Left renal cortex interstitium (tissue), 4 donors: ENCODE measurements at places on chromosomes 7 and 10. TPM values are rescaled to one million over a fixed set of nuclear protein-coding genes. Genes with fewer than 3 reads are reported as not detected.

GRCh38 chr10:29266641-29267040, 22.2 kb upstream of the LYZL1 start:
- no peak for DNase-seq

DNA sequence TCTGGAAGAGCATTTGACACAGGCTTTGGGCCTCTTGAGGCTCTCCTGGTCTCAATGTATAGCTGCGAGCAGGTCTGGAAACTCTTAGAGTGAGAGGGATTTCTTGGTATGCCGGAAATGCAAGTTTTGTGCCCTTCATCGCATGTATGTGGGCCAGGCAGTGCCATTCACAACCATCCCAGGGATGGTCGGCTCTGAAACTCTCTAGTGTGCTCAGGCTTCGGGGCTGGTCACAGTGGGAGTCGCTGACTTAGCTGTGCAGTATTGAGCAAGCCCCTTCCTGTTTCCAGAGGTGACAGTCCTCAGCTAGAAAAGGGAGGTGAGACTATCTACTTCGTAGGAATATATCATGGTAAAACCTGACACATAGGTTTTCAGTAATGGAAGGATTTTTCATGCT, 2.0 kb upstream of the AOAH start:
- DNase-seq = no peak

GRCh38 chr10:17038627-17039026, 91.0 kb downstream of the CUBN start:
- no peak for DNase-seq

Gene ASAH2
- polyA plus RNA-seq = 3.7 TPM
